ENCODE measurements at places on chromosomes 5 and 9.

GRCh38 chr5:27434335-27434734 is 395.9 kb upstream of the CDH9 start:
- DNase-seq: no peak

- DNase-seq: peak; percentile 78
Measured at GRCh38 chr5:135437796-135438560, 9.2 kb downstream of the DCANP1 start.

GRCh38 chr5:127799293-127799905 is 96.2 kb downstream of the CCDC192 start:
- no peak for DNase-seq

DNA sequence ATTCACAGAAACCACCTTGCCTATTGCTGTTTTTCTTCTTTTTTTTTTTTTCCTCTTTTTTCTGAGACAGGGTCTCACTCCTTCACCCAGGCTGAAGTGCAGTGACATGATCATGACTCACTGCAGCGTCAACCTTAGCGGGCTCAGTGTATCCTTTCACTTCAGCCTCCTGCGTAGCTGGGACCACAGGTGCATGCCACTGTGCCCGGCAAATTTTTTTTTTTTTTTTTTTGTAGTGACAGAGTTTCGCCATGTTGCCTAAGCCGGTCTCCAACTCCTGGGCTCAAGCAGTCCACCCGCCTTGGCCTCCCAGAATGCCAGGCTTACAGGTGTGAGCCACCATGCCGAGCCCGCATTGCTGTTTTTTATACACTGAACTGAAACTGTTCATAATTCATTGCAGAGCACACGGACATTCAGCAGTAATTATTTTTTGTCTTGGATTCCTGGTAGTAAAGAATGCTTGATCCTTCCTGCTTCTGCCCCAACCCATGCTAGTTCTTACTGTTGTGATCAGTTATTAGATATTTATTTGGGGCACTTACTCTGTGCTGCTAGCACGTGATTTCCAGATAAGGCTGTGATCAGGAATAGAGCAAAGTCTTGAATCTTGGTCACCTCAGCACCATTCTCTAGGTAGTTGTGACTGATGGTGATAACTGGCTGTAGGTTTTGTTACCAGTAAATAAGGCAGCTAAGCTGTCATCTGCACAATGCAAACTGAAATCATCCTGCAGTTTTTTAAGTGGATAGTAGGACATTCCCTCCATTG is 14.0 kb downstream of the MAP3K1 start:
- DNase-seq: no peak
